Activated CD4-positive, alpha-beta T cell treated with anti-CD3 and anti-CD28 coated beads, Interleukin-2, amount 50 U/mL, for 48 hours (primary cell): ENCODE measurements at places on chromosomes 16 and 17.
A peak's percentile ranks its signal among the peaks of the same experiment; 100 is the strongest.

- DNase-seq: no peak
Observed at GRCh38 chr17:81044764-81045589, 10.0 kb downstream of the BAIAP2 start.

GRCh38 chr16:84065536-84066132, 23.0 kb upstream of the SLC38A8 start:
- peak; percentile 55 for DNase-seq

DNA sequence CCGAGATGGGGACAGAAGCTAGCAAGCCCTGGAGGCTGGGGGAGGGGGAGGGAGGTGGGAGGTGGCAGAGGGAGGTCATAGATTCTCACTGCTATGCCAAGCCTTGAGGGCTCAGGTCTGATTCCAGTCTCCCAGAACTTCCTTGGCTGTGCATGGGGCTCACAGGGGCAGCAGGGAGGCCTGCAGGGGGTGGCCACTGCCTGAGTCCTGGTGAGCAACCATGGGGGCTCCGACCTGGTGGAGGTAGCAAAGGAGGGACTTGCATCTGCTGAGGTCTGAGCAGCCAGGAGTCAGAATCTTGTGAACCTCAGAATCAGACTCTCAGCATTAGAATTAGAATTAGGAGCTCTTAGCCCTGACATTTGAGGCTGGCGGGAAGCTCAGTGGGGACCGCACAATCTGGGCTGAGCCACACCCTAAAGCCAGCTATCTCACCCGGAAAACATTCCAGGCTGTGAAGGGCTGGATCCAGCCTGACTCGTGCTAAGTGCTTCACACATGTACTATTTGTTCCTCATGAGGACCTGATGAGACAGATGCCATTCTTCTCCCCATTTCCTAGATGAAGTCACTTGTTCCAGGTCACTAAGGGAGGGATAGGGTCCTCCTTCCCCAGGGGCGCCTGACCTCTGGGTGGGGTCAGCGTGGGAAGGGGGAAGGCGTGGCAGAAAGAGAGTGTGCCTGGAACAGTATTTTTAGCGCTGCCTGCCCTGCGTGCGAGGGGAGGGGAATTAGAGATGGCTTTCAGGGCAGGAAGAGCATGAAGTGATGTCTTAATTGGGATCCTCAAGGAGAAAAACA, 17.3 kb upstream of the KCNJ12 start:
- DNase-seq: no peak

- no peak for DNase-seq
Observed at GRCh38 chr17:43549496-43549895, 3.4 kb upstream of the ETV4 start.

- no peak for DNase-seq
Observed at GRCh38 chr17:20920095-20920814, 122.6 kb downstream of the USP22 start.

GRCh38 chr17:5344914-5345313, 62.8 kb downstream of the RABEP1 start:
- DNase-seq: no peak

DNA sequence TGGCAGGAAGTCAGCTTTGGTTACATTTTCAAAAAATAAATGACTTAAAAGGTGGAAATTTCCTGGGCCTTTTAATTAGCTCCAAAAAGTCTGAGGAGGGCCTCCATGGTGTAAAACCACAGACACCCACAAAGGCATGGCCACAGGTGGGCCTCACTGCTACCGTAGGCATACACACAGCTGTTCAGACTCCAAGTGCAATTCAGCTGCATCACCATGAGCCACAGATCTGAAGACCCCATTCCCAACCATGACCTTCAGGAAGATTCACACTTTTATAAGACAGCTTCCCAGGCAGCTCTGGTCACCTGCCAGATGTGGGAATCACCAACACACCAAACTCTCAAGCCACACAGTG, 20.6 kb downstream of the CSNK2A2 start:
- no peak for DNase-seq

GRCh38 chr16:53061701-53062159, 6.9 kb downstream of the CHD9 start:
- peak; percentile 57 for DNase-seq

DNA sequence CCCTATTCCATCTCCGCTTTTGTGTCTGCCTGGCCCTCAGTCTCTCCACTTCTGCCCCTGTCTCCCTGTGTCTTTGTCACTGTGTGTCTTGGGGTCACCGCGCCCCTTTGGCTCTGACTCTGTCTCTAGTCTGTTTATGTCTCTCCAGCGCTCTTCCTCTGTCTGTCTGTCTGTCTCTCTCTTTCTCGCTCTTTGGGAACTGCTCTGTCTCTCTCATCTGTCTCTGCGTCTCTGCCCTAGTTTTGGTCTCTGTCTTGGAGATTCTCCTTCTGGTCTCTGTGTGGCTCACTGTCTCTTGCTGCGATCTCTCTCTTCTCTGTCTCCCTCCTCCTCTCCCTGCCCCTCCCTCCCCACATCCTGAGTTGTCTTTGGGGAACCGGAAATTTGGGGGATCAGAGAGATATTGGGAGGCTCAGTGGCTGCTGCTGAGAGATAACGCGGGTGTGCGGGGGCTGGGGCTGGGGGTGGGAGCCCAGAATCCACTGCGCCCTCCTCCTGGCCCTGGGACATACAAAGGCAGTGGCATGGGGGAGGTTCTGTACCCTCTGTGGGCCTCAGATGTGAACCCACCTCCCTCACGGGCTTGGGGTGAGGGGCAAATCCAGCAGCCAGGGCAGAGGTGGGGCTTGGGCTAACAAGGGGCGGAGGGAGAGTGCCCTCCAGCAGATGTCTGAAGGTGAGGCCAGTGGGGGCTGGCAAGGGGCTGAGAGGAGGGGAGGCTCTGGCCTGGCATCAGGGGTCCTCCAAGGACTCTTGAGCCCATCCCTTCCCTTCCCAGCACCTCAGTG, 24.4 kb downstream of the LAT start:
- peak; percentile 63 for DNase-seq

DNA sequence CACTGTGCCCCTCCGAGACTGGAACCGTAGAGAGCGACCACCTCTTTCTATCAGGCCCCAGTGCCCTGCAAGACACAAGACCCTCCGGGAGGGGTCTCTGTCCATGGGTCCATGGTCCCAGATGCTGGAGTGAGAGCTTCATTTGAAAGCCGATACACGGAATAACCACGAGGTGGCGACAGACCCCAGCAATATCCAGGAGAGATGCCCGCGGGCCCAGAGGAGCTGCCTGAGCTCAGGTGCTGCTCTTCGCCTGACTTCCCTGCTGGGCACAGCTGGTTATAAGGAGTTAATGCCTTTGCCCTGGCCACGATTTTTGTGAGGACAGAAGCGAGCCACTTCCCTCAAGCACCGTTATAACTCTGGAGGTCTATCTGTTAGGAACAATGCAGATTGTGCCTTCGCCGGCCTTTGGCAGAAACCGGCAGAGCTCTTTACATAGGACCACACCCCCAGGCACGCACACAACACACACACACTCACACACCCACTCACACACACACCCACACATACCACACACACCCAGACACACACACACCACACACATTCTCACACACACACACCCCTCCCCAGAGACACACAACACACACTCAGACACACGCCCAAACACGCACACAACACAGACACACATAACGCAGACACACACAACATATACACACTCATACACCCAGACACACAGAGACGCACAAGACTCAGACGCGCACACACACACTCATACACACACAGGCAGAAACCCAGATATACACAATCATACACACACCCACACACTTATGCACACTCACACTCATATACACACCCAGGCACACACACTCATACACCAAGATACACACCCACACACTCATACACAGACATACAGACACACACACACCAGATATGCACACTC, 436.4 kb downstream of the SOX9 start:
- peak; percentile 75 for DNase-seq

GRCh38 chr17:74749279-74750038, 1.0 kb downstream of the NHERF1 start:
- peak; percentile 62 for DNase-seq
